ENCODE measurements at places on chromosomes 7 and 10.

DNA sequence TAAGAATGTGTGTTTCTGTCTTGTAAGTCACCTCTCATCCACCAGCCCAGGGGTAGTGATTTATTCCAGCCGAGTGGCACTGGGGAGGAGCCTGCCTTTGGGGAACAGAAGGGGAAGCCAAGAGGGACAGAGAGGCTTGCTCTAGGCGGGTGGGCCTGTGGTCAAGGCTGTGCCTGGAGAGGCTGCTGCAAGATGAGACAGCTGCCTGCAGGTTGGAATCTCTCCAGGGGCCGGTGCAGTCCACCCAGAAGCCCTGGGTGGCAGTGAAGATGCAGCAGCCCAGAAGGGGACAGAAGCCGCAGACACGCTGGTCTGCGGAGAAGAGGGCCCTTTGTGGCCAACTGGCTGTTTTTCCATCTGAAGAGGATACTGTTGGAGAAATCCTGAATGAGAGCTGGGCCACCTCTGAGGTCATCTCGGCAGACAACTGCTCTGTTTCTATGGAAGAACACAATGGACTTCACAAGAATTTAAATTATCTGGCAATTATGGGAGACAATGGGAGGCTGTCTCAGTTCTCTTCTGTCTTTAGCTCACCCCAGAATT lies 175.7 kb downstream of the GFRA1 start:
- DNase-seq = no peak

- DNase-seq = no peak
Observed at GRCh38 chr7:113159746-113160339, 41.5 kb upstream of the SMIM30 start.

DNA sequence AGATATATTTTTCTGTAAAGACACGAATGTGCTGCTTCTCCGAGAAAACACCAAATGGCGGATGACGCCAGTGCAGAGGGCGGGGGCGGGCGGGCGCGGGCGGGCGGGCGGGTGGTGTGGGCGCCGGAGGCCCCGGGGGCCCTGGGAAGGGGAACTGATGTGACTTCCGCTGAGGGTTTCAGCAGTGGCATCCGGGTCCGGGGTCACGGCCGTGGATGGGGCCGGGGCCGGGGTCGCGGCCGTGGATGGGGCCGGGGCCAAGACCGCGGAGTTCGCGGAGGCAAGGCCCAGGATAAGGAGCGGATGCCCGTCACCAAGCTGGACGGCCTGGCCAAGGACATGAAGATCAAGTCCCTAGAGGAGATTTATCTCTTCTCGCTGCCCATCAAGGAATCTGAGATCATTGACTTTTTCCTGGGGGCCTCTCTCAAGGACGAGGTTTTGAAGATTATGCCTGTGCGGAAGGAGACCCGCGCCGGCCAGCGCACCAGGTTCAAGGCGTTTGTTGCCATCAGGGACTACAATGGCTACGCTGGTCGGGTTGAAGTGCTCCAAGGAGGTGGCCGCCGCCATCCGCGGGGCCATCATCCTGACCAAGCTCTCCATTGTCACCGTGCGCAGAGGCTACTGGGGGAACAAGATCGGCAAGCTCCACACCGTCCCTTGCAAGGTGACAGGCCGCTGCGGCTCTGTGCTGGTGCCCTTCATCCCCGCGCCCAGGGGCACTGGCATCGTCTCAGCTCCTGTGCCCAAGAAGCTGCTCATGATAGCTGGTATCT lies 20.3 kb upstream of the IGF2BP3 start:
- peak; percentile 29 for DNase-seq

DNA sequence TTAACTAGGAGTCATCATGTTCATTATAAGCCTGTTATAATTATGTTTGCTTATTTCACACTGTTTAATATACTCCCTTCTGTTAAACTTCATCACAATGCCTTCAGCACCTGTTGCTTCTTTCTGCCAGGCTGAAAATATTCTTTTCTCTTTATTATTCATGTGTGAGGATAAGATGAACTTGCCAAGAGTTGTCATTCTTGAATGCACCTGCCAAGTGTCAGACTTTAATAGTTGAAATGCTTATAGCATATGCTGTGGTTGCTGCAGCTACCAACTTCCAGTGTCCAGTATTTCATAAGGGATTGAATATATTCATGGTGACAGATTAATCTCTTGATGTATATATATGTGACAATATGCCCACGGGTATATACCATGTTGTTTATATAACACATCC lies 339.2 kb upstream of the MEOX2 start:
- DNase-seq = no peak

DNA sequence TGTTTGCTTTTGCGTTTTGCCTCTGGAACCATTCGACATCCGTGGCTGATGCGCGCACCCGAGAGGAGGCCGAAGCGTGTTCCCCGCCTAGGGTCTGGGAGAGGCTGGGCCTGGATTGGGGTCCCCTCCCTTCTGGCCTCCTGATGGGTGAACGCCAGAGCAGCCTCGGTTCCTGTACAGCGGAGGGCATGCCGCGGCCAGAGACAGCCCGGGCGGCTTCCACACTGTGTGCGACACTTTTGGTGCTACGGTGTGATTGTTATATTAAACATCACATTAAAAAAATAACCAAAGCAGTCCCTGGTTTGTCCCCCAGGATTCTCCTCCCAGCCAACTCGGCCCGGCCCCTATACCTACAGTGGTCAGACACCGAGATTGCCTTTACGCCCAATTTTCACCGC lies 3.7 kb upstream of the HOXA7 start:
- DNase-seq = no peak

GRCh38 chr10:1153805-1154351 lies 97.7 kb downstream of the WDR37 start:
- no peak for DNase-seq

DNA sequence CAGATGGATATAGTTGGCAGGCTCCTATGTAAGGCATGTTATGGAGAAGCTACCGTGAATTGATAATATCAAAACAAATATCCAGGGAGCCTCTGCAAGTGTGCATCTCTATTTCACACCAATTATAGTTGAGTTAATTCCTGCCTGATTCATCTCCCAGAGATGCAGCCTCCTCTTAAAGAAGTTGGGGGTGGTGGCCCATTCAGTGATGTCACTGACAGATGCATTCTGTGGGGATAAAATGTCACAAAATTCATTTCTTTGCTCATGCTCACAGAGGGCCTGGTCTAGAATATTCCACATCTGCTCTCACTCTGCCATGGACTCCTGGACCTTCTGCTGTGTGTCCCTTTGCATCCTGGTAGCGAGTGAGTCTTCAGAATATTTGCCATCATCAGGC lies 189.1 kb upstream of the PRSS1 start:
- no peak for DNase-seq

- no peak for DNase-seq
Observed at GRCh38 chr7:91569728-91570457, 305.7 kb downstream of the FZD1 start.

GRCh38 chr10:31025142-31025541 lies 6.5 kb downstream of the ZNF438 start:
- DNase-seq = no peak

GRCh38 chr7:16399265-16399831 lies 22.0 kb downstream of the CRPPA start:
- DNase-seq = no peak

DNA sequence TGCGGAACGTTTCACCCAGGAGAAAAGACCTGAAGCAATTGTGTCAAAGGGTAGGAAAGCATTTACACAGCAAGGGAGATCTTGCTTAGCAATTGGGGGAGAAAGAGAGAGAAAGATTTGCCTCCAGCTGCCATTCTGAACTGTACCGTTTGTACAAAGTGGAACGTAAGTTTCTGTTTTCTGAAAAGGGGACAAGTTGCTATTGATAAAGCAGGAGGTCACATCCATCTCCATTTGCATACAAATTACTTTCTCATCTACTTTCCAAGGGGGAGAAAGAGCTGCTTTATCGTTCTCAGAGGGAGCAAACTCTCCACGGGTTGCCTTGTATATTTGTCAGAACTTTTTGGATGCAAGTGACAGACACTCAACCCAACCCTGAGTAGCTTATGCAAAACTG lies 92.0 kb upstream of the CARD11 start:
- DNase-seq = no peak

DNA sequence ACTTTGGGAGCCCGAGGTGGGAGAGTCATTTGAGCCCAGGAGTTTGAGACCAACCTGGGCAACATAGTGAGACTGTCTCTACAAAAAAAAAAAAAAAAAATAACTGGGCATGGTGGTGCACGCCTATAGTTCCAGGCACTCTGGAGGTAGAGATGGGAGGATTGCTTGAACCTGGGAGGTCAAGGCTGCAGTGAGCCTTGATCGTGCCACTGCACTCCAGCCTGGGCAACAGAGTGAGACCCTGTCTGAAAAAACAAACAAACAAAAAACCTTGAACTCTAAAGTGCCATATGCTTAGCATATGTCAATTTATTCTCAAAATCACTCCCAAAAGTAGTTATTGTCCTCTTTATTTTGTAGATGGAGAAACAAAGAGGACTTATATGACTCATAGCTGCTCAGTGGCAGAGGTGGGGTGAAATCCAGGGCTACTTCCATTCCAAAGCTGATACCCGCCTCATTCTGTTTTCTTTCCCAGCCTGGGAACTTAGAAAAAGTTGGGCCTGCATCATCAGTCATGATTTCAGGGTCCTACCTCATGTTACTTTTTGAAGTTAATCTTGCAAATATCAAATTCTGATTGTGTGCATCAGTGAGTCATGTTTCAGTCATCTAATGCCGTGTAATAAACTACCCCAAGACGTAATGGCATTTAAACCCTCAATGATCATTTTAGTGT lies 13.3 kb downstream of the DHTKD1 start:
- no peak for DNase-seq

DNA sequence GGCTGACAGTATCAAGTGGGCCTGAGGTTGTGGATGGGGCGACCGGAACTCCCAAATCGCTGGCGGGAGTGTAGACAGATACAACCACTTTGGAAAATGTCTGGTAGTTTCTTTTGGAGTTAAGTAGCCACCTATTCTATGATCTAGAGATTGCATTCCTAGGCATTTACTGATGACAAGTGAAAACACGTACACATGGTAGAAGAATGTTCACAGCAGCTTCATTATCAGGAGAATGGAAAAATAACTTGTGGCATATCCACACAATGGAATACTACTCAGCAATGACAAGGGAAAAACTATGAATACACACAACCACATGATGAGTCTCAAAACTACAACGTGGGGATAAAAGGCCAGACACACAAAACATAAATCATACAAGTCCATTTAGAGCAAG lies 146.0 kb downstream of the MYOF start:
- no peak for DNase-seq

- no peak for DNase-seq
Observed at GRCh38 chr7:94059746-94060145, 55.6 kb upstream of the BET1 start.

DNA sequence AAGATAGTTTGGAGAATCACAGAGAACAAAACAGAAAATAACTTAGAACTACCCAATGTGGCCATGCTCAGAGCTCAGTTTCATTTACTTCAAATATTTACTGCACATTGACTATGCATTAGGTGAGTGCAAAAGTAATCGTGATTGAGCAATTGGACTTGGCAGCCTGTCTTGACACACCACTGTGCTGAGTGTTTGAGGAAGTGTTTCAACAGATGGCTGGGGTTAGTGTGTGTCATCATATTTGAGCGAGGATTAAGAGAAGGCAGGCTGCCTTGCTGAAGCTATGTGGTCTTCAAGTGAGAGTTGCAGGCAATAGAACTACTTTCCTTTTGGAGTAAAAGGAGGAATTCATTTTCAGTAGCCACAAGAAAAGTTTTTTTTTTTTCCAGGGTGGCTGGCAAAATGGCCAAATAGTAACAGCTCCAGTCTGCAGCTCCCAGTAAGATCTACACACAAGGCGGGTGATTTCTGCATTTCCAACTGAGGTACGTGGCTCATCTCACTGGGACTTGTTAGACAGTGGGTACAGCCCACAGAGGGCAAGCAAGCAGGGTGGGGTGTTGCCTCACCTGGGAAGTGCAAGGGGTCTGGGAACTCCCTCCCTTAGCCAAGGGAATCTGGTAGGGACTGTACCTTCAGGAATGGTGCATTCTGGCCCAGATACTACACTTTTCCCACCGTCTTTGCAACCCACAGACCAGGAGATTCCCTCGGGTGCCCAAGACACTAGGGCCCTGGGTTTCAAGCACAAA lies 37.6 kb downstream of the AKR1C4 start:
- no peak for DNase-seq

DNA sequence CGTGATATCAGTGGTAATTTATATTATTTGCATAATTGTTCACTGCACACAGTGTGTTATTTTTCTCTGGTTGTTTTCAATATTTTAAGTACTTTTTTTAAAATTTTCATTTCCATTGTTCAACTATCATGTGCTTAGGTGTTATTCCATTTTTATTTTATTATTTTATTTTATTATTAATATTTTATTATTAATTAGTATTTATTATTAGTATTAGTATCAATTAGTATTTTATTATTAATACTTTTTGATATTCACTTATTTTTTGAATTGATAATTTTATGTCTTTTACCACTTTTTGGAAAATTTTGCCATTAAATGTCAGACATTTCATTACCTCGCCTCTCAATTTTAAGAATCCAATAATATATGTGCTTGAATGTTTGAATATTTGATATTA lies 593.8 kb upstream of the GRM3 start:
- no peak for DNase-seq

DNA sequence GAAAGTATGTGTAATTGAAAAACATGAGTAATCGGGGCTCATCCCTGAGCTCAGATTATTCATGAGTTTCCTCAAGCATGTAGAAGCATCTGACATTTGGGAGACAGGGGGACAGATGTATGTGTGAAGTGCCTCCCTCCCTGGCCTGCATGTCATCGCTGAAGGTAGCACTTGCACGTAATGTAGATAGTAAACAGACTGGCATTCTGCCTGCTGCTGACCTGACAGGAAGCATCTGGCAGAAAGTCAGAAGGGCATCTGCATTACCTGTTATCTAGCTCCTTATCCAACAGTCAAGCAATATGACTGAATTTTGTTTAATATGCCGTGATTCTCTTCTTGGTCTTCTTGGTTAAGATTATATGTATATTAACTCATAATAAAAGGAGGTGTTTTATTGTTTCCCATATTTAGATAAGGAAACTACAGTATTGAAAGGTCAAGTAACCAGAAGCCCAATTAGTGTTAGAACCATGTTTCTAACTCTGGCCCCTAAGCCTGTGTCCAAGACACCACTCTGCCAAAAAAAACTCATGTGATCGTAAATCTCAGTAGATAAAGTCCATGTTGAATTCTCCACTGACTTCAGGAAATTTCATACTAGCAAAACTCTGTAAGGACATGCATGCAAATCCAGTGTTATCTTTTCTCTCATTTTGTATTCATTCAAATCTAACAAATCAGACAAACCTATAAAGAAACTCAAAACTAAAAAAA lies 918.1 kb upstream of the MBL2 start:
- DNase-seq = no peak

- DNase-seq = no peak
Observed at GRCh38 chr10:110858297-110858934, 13.3 kb upstream of the PDCD4 start.

GRCh38 chr10:99520040-99520846 lies 12.5 kb upstream of the NKX2-3 start:
- no peak for DNase-seq

- DNase-seq = peak; percentile 26
Observed at GRCh38 chr7:2710286-2710655, 22.3 kb downstream of the AMZ1 start.

- DNase-seq = no peak
Observed at GRCh38 chr7:117837841-117838240, 35.4 kb downstream of the CTTNBP2 start.

GRCh38 chr10:4373612-4374011 lies 452.4 kb upstream of the AKR1E2 start:
- no peak for DNase-seq

- no peak for DNase-seq
Observed at GRCh38 chr10:111446966-111447365, 370.1 kb downstream of the ADRA2A start.

GRCh38 chr7:70512761-70513160 lies 619.2 kb upstream of the GALNT17 start:
- DNase-seq = no peak

Data from activated T-helper 1 cell treated with anti-CD3 and anti-CD28 coated beads, Interleukin-2, amount 50 U/mL, for 16 hours (primary cell).